ENCODE measurements at places on chromosomes 6 and 20. TPM values are rescaled to one million over a fixed set of nuclear protein-coding genes. Genes with fewer than 3 reads are reported as not detected.

The DOP1A gene
- polyA plus RNA-seq: 31.3 TPM

- DNase-seq: no peak
- H3K27me3 ChIP-seq: no peaks in the 10 kb centered on the region
- no peak overlapping the region for H3K27ac ChIP-seq
- H3K4me1 ChIP-seq: no peaks in the 10 kb centered on the region
- no peaks in the 10 kb centered on the region for H3K36me3 ChIP-seq
- no peak overlapping the region for H3K4me3 ChIP-seq
Observed at GRCh38 chr20:60565083-60565482, 606.9 kb downstream of the CDH26 start.

The GSTA3 gene
- 0.12 TPM for polyA plus RNA-seq

DNA sequence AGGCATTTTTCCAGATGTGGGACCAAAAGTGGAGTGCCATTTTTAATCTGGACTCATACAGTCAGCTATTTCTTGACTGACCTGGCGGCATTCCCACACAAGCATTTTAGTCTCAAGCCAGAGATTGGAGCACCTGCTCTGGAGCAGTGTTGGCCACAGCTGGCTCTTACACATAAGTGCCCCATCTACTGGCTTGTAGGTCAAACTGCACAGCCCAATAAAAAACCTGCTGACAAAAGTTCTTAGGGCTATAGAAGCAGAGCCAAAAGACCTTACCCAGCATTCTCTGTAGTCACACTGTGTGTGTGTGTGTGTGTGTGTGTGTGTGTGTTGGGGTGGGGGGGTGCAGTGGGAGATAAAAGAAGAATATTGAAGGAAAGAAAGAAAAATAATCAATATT, 38.6 kb upstream of the SENP6 start:
- H3K4me3 ChIP-seq: no peak overlapping the region
- no peaks in the 10 kb centered on the region for H3K27me3 ChIP-seq
- no peaks in the 10 kb centered on the region for H3K4me1 ChIP-seq
- H3K27ac ChIP-seq: no peak overlapping the region

- H3K4me3 ChIP-seq: no peak overlapping the region
- no peak for DNase-seq
- H3K36me3 ChIP-seq: no peaks in the 10 kb centered on the region
- peaks cover 24% of the 10 kb centered on the region for H3K4me1 ChIP-seq
Observed at GRCh38 chr20:14711652-14712051, 374.2 kb upstream of the FLRT3 start.

The COL10A1 gene
- 0.10 TPM for polyA plus RNA-seq

DNA sequence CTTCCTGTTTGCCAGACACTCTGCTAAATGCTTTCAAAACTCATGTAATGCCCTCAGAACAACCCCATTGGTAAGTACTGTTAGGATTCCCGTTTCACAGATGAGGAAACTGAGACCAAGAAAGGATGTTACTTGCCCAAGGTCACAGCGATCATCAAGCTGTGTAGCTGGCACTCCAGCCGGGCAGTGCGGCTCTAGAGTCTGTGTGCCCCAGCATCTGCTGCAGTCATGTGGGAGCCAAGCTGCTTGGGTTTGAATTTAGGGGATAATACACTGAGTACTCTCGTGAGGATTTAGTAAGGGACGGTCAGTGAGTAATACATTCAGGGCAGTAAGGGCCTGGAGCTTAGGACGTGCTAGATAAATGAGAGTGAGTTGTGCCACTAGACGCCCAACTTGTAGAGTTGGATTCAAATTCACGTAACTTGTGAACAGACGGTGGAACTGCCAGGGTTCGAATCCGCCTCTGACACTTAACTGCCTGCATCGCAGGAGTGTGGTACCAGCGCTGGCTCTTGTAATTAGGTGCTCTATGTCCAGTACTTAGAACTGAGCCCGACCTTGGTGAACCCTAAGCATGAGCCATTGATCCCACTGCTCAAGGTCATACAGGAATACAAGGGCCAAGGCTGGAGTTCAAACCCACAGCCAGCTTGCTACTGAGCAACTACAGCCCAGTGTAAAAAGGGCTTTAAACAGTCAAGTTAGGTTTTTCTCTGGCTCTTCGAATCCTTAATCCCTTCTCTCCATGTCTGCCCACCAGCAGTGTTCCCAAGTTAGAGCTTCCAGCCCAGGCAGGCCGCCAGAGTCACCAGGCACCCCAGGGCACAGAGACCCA, 70.2 kb downstream of the EYA2 start:
- no peak for DNase-seq
- no peaks in the 10 kb centered on the region for H3K27me3 ChIP-seq
- H3K36me3 ChIP-seq: no peaks in the 10 kb centered on the region
- no peak overlapping the region for H3K4me3 ChIP-seq
- H3K27ac ChIP-seq: no peak overlapping the region
- no peaks in the 10 kb centered on the region for H3K4me1 ChIP-seq

DNA sequence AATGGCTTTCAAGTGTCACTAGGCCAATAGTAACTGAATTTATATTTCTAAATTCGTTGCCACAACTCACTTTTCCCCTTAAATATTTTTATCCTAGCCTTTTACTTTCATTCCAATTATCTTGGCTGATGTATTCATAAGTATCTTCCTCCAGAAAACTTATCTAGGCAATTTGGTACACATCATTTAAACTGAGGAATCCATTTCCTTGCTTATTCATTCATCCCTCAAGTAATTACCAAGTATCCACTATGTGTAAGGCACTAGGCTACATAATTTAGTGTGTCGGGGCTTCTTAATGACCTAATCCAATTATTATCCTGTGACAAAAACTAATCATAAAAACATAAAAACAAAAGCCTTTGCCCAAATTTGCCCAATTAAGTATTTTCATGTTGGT, 258.3 kb upstream of the TCF21 start:
- H3K36me3 ChIP-seq: no peaks in the 10 kb centered on the region
- H3K27ac ChIP-seq: no peak overlapping the region
- no peaks in the 10 kb centered on the region for H3K4me1 ChIP-seq
- H3K4me3 ChIP-seq: no peak overlapping the region

DNA sequence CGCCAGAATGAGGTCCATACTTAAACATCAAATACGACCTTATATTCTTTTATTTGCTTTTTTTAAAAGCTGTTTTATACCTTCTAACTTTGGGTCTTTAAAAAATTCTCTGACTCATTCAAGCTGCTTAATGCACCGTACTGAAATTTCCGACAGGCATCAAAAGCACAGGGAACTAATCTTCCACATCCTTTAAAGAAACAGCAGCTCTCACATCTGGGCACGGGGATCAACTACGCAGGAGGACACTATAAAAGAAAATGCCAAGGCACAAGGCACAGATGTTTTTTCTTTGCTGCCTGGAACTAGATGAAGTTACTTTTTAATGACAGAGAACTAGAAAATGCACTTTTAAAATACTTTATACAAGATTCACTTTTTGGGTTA, 112.4 kb upstream of the ARG1 start:
- DNase-seq: no peak
- H3K4me3 ChIP-seq: no peak overlapping the region
- H3K36me3 ChIP-seq: no peaks in the 10 kb centered on the region
- no peak overlapping the region for H3K27ac ChIP-seq
- H3K27me3 ChIP-seq: no peaks in the 10 kb centered on the region
